Activated CD8-positive, alpha-beta T cell treated with anti-CD3 and anti-CD28 coated beads, Interleukin-2, amount 10 ng/mL, durations not matched to agents 7 days and 5 days (primary cell): ENCODE measurements at places on chromosomes 3 and 15.

DNA sequence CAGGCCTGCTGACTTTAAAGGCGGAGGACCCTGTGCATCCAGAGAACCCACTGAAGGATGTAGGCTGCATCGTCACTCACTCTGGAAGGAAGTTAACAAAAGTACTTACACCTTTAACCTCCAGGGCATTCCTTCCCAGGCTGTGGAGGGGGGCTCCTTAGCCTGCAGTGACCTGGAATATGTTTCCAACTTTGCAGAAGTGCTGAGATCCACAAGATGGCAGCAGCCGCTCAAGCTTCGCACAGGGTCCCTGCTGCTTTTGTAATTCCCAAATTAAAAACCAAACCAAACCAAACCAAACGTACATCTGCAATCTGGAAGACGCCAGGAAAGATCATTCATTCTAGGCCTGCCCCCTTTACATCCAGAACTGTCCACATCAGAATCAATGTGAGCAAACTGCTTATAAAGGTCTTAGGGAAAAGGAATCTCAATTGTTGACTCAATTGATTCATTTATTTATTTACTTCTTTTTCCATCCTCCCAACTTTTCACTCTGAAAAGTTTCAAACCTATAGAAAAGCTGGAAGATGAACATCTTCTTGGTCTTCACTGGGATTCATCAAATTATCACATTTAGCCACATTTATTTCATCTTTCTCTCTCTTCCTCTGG is 70.5 kb upstream of the KLHL25 start:
- no peak for DNase-seq

DNA sequence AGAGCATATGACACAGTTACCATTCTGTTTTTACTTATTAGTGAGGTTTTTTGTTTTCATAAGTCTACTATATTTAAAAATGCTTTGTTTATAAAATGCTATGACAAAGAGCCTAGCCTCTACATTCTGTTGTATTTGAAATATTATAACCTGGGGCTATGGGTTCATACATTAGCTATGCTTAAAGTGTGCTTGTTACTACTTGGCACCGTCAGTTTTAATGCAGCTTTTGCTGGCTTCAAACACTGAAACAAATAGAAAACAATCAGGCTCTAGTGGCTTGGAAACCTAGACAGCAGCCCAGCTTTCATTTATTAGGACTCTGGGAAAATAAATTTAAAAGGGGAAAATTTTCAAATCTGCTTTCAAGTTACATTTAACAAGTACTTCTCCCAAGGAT is 635.9 kb downstream of the CADM2 start:
- no peak for DNase-seq

- no peak for DNase-seq
Observed at GRCh38 chr3:111373861-111374260, 168.1 kb upstream of the CD96 start.

DNA sequence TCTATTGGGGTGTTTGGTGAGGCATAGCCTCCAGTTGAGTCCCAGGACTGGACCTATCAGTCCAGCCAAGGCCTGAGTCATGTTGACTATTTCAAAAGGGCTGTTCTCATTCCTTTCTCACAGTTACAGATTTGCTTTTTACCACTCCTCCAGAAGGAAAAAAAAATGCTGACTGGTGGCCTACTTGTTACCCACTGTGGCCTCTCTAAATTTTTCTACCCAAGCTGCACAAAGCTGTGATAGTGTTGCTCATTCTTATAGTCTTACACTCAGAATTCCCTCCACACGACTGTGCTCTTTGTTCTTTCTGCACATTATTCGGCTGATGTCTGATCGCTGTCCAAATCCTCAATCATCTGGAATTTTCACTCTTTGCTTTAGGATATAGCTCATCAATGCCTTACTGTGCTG is 1142.2 kb downstream of the IGSF11 start:
- DNase-seq: no peak

DNA sequence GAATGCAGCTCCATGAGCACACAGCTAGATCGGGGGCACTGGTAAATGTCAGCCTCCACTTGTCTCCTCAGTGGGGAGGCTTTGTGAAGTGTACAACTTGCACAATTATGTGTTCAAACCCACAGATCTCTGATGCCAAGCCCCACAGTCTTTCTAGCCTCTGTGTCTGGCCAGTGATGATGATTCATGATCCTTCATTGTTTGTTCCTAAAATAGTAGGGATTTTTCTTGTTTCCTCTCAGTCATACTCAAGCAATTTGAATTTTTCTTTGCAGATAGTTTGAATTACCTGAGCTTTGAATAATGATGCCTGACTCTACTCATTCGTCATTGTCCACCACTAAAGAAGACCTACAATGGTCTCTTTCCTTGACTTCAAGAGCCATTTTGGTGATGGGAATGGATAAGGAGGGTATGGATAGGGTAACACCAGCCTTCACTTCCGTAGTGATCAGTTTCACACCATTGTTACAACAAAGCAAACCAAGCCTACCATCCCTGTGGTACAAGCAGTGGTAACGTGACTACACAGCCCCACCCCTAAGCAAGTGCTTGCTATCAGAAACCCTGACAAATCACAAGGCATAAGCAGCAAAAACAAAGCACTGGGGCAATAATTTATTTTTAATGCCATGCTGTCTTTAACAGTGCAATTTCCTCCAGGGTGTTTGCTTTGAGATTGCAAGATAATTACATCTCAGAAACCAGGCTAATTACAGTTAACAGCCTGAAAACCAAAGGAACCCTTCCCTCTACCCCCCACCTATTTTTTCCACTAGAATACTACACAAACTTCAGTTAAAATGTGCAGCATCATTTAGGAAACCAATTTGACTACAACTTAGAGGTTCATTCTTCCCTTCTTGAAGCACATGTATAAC is 114.1 kb upstream of the PPP2R3A start:
- DNase-seq: no peak

DNA sequence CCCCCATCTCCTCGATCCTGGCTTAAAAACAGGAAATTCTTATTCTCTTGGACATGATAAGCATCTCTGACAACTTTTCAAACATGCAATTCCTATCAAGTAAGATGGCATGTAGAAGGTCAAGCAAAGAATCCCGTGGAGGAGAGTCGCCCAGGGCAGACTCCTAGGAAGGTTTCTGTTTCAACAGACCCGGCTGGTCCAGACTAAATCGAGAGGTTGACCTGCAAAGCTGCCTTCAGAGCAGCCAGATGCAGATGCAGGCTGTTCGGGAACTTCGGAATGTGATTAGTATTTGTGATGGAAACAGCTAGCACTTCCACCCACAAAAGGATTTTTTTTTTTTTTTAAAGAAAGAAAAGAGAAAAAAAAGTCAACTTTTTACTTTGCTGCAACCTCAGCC is 216.8 kb downstream of the NR1D2 start:
- DNase-seq: no peak

DNA sequence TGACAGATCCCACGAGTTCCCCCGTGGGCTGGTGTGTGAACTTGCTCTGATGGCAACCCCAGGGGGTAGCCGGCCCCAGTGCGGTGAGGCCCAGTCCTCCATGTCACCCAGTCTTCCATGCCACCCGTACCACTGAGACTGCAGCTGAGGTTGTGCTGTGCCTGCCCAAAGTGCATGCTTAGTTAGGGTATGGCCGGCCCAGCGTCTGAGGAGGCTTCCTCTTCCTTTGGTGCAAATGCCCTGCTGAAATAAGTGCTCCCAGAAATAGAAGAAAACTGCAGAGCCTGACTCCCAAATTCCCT is 31.5 kb downstream of the MGLL start:
- no peak for DNase-seq

DNA sequence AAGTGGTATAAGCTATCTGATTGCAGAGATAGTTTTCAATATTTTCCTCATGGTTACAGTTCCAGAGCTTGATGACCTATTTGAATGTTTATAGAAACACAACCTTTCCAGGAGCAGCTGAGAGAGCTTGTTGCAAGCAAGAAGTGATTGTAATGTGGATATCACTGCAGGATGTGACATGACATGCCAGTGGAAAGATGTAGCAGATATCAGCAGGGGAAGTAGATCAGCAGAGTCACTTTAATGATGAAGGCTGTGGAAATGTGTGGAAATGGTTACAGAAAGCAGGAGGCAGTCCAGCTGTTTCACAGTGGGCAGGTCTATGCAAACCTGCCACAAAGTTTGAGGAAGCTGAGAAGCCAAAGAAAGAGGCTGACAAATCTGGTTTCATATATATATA is 21.0 kb downstream of the TMEM158 start:
- no peak for DNase-seq

GRCh38 chr3:78601249-78601648 is 1166.5 kb downstream of the ROBO1 start:
- DNase-seq: no peak

GRCh38 chr3:132448216-132448961 is 31.1 kb downstream of the DNAJC13 start:
- DNase-seq: no peak

GRCh38 chr3:88810455-88810854 is 297.0 kb upstream of the EPHA3 start:
- DNase-seq: no peak

- no peak for DNase-seq
Observed at GRCh38 chr3:49967291-49967690, 27.3 kb downstream of the RBM6 start.

DNA sequence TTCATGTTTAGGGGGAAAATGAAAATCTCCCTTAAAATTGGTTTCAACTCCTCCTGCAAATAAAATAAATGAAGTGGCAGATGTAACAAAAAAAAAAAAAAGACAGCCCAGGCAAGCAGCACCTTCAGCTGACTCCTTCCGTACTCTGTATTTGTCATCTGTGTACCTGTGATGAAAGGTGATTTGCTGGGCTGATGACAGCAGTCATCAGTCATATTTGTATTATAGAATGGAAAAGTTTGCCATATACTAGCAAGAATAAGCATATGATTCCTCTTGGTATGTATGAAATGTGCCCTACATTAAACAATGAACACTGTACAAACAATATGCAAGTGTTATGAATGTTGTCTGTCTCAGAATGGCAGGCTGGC is 44.1 kb upstream of the WWTR1 start:
- DNase-seq: no peak

- DNase-seq: no peak
Observed at GRCh38 chr15:29225534-29226234, 43.9 kb downstream of the NSMCE3 start.

- no peak for DNase-seq
Observed at GRCh38 chr3:179247289-179248015, 3.5 kb downstream of the KCNMB3 start.

- DNase-seq: no peak
Observed at GRCh38 chr3:135871311-135871710, 94.2 kb upstream of the PPP2R3A start.

- no peak for DNase-seq
Observed at GRCh38 chr15:58451826-58452225, 20.0 kb downstream of the LIPC start.

DNA sequence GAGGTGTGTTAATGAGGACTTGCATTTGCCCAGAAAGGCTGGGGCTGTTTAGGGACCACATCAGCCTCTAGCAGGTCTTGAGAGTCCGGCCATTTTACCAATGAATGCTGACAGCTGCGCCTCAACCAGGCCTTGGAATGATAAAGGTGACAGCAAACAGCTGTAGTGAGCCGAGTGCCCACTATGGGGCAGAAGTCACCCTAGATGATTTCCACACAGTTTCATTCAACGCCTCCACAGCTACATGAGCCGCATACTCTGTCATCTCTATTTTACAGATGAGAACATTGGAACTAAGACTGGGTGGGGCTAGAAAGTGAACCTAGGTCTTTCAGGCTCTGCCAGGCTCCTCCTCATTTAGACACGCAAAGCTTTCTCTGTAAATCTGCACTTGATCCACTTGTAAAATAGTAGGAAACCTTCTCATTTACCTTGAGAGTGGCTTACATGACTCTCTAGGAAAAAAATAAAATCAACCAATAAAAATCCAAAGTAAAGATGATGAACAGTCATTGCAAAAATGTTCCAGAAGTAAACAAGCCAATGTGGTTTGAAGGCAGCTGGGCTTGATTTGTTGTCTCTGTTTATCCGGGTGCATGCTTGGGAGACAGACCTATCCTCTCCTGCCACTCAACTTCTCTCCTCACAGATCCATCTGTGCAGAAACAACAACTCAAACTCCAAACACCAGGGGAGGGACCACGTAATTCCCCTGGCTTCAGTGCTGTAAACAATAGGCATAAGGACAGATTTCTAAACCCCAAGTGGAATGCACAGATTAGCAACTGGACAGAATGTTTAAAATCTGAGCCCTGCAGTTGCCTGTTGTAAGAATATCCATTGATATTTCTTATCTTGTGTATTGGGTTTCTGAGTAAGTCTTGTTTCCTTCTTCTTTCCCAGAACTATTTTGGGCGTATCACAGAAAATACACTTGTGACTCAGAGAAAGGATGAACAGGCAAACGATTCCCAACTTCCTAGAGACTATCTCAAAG is 31.5 kb upstream of the LDHAL6B start:
- peak; percentile 43 for DNase-seq

GRCh38 chr3:112966633-112967032 is 8.3 kb downstream of the CD200R1 start:
- no peak for DNase-seq

DNA sequence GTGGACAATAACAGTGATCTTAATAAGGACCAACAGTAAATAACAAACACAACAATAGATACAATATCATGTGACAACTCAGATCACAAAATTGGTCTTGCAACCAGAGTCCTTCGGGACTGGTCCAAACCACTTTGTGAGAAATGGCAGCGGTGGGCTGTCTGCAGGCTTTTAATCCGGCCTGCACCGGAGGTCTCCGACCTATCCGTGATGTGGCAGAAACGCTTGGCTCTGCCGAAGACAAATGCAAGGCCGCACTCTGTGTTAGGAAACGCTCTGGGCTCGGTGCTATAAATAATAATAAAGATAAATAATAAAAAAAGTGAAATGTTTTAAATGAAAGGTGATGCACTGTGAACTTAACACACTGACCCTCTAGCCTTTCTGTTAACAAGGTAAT is 810.6 kb upstream of the NR2F2 start:
- DNase-seq: no peak

DNA sequence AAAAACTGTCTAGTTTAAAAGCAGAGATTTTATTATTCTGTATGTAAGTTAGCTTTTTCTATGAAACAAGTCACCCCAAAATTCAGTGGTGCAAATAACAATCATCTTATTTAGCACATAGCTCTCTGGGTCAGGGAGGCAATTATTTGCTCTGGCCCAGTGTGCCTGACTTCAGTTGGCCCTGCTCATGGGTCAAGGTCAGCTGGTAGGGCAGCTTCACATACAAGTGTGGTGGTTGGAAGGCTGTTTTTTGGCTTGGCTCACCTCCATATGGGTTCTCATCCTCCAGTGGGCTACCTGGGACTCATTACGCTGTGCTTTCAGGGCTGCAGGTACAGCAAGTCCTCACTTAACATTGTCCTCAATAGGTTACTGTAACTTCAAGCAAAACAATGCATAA is 228.6 kb downstream of the NR2F2 start:
- no peak for DNase-seq

DNA sequence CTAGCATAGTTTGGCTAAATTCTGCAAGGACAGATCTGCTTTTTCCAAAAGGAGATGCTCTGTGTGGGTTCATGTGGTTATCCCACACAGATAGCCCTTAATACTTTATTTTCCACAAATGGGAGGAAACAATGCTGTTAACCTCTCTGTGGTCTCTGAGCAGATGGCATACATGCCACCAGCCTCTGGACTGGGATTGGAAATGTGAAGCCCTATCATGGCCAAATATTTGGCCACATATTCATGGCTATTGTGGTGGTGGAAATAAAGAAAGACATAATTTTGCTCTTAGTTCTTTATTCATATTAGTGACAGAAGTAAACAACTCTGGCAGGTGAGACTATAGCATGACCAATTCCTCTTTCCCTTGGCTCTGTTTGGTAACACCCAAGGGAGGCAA is 726.2 kb downstream of the ROBO1 start:
- no peak for DNase-seq

GRCh38 chr3:46214751-46215352 is 6.7 kb upstream of the CCR1 start:
- DNase-seq: peak; percentile 64
